ENCODE measurements at places on chromosomes 1 and 21. TPM values are rescaled to one million over a fixed set of nuclear protein-coding genes. Genes with fewer than 3 reads are reported as not detected.

TCHH gene
- total RNA-seq: not detected

MMEL1 gene
- 0.25 TPM for total RNA-seq

KIF2C gene
- total RNA-seq: 41.4 TPM

PSMD4 gene
- 200 TPM for total RNA-seq

GPX7 gene
- total RNA-seq: 18.5 TPM

IVL gene
- not detected for total RNA-seq

Measured in mammary microvascular endothelial cell (primary cell).